GM04503 (cell line): ENCODE measurements at places on chromosomes 12 and 14.

GRCh38 chr12:121524196-121524916, 56.5 kb downstream of the KDM2B start:
- no peak for DNase-seq

DNA sequence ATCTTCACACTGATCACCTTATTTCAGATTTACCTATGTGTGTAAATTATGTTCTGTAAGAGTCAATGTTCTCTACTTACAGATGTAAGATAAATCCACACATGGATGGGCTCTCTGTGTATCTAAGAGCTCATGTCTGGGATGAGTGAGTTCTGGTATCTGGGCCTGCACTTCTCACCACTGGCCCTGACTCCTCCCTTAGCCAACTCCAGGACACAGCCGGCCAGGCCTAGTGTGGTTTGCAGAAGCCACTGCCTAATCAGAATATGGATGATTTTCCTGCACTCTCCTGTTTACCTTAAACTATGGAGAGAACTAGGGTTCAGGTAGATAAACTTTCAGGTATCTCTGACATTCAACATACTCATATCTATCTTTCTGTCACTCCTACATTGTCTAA, 1284.8 kb downstream of the TMEM121 start:
- no peak for DNase-seq

- no peak for DNase-seq
Measured at GRCh38 chr12:115801871-115802270, 475.6 kb downstream of the MED13L start.

GRCh38 chr12:8698132-8698851, 501 bp downstream of the RIMKLB start:
- no peak for DNase-seq

GRCh38 chr14:97277711-97278110, 480.5 kb downstream of the VRK1 start:
- no peak for DNase-seq

GRCh38 chr14:51962711-51963110, 26.6 kb upstream of the RTRAF start:
- no peak for DNase-seq
